ENCODE measurements at places on chromosomes 3 and 15.
A peak's percentile ranks its signal among the peaks of the same experiment; 100 is the strongest.

- no peak for DNase-seq
Observed at GRCh38 chr3:48966876-48967361, 23.1 kb upstream of the P4HTM start.

DNA sequence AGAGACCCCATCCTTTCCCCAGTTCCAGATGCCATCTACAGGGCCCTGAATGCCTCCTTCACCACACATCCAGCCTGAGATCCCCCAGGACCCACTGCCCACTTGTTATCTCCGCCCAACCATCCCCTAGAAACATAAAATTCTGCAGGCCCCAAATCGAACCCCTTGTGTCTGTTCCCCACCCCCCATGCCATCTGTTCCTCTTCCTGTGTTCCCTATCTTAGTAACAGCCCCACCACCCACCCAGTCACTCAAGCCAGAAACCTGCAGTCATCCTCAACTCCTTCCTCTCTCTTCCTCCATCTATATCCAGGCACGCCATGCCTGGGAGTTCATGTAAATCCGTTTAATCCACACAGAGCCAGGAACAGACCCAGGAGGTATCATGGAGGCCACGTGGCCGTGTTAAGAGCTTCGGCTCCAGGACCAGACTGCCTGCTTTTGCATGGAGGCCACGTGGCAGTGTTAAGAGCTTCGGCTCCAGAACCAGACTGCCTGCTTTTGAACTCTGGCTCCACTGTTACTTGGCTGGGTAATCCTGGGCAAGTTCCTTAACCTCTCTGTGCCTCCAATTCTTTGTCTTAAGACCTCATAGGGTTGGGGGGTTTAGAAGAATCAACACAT, 4.8 kb downstream of the CSRNP1 start:
- DNase-seq = peak; percentile 63

DNA sequence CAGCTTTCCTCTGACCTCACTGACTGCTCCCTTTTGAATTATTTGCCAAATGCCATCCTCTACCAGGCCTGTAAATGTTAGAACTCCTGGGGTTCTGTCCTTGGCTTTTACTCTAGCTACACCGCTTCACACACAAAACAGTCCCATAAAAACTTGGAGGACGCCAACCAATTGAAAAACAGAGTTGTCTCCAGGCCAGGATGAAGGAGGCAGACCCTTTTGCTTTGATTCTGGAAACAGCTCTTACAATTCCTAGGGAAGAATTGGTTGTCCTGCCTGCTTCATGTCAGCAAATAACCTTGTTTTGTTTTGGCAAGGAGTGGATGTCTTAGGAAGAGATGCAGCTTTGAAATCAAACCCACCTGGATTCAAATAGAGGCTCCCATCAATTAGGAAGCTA, 375.5 kb downstream of the UNC13C start:
- no peak for DNase-seq

GRCh38 chr3:71010726-71011455, 572.6 kb downstream of the FOXP1 start:
- no peak for DNase-seq

GRCh38 chr3:144548346-144548745, 576.7 kb downstream of the DIPK2A start:
- no peak for DNase-seq

GRCh38 chr3:134474956-134475355, 10.8 kb downstream of the ANAPC13 start:
- no peak for DNase-seq

DNA sequence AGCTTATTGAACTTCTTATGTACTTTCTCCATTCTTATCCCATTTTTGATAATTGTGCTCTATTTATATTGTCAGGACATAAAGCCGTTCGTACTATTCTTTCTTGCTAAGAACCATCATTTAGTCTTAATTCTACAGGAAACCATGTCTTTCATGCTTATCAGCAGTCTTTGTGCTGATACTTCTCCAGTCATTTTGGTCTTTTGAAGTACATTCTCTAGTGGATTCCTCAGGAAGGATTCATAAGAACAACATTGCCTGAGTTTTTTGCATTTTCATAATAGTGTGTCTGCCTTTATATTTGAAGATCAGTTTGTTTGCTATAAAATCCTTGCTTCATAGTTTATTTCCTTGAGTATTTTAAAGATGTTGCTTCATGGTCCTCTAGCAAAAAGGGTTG, 126.6 kb upstream of the NEO1 start:
- DNase-seq = no peak

DNA sequence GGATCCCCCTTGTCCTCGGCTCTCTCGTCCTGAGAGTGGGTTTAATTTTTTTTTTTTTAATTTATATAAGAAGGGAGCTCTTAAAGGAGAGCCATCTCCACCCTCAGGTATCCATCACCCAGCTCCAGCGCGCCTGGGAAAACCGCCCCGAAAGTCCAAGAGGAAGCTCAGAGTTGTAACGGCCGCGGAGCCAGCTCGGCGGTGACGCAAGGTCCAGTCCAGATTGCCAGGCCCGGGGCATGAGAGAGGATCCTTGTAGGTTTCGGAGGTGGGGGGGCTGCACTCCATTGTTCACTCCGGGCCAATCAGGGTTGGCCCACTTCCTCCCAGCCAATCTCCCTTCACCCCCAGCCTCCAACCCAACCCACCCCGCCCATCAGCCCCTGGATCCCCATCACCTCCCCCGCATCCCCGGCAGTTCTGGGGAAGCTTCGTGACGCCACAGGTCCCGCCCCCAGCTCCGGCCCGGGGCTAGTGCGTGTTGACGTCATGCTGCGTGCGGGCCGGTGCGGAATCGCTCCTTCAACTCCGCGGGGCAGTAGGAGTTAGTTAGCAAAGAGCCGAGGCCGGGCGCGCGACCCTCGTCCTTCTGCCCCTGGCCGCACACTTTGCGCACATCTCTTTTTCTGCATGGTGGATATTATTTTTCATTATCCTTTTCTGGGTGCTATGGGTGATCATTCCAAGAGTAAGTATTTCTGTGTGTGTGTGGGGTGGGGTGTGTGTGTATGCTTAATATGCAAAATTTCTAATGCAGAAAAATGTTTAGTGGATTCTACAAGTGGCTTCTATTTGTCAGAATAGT, at the start of gene ISL2:
Gene ISL2, plus strand, starts transcription at position 520 of the 805 bp plus-strand sequence. Its CDS starts 111 bp downstream, at position 631.
- peak; percentile 61 for DNase-seq

DNA sequence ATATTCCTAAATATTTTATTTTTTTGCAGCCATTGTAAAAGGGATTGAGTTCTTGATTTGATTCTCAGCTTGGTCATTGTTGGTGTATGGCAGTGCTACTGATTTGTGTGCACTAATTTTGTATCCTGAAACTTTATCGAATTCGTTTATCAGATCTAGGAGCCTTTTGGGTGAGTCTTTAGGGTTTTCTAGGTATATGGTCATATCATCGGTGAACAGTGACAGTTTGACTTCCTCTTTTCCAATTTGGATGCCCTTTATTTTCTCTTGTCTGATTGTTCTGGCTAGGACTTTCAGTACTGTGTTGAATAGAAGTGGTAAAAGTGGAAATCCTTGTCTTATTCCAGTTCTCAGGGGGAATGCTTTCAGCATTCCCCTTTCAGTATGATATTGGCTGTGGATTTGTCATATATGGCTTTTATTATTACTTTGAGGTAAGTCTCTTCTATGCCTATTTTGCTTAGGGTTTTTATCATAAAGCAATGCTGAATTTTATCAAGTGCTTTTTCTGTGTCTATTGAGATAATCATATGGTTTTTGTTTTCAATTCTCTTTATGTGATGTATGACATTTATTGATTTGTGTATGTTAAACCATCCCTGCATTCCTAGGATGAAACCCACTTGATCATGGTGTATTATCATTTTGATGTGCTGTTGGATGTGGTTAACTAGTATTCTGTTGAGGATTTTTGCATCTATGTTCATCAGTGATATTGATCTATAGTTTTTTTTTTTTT, 11.4 kb upstream of the SLC9A9 start:
- no peak for DNase-seq

DNA sequence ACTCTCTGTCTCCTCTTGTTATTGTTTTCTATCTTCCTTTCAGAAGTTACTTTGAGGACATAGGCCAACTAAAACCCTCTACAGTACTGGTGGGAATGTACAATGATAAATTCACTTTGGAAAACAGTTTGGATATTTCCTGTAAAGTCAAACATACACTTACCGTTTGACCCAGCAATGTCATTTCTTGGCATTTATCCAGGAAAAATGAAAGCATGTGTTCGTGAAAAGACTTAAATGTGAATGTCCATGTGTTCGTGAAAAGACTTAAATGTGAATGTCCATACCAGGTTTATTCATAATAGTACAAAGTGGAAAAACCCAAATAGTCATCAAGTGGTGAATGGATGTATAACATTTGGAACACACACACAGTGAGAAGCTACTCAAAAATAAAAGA, 361.5 kb upstream of the DPH6 start:
- no peak for DNase-seq

DNA sequence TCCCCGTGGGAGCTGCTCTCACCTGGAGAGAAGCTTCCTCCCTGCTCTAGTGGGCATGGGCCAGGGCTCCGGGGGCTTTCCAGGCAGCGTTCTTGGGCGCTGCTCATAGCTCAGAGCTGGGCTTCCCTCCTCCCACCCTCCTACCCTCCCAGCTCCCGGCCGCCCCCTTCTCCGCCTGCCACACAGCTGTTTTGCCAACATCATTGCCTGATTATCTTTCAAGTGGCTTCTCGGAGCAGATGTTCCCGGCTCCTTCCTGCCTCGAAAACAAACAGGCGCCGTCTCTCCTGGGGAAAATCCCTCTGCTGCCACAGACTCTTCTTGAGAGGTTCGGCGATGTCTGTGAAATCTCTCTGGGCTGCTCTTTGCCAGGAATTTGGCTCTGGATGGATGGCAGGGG, 195.6 kb downstream of the RPLP1 start:
- DNase-seq = no peak

DNA sequence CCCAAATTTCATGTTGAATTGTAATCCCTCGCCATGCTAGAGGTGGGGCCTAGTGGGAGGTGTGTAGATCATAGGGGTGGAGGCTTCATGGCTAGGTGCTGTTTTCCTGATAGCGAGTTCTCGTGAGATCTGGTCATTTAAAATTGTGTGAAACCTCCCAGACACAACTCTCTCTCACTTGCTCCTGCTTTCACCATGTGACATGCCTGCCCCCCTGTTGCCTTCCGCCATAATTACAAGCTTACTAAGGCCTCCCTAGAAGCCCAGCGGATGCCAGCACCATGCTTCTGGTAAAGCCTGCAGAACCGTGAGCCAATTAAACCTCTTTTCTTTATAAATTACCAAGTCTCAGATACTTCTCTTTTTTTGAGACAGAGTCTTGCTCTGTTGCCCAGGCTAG, 36.0 kb downstream of the CCDC54 start:
- DNase-seq = peak; percentile 39

DNA sequence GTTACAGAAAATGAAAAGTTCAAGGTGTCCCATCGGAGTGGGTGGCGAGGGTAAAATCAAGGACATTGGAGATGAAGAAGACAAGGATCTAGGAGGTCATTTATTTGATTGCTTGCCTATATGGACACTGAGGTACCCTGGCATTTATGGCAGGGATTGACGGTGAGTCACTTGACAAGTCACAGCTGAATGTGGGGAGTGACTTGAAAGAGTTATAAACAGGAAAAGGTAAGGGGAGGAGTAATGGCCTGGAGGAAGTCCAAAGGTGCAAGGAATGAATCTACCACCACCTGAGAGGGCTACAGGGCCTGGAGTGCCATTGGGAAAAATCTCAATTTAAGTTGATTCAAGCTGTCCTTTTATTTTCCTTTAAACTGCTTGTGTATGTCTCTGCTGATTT, 11.8 kb upstream of the SGO1 start:
- no peak for DNase-seq

- no peak for DNase-seq
Observed at GRCh38 chr3:122067588-122068240, 12.6 kb downstream of the CD86 start.

DNA sequence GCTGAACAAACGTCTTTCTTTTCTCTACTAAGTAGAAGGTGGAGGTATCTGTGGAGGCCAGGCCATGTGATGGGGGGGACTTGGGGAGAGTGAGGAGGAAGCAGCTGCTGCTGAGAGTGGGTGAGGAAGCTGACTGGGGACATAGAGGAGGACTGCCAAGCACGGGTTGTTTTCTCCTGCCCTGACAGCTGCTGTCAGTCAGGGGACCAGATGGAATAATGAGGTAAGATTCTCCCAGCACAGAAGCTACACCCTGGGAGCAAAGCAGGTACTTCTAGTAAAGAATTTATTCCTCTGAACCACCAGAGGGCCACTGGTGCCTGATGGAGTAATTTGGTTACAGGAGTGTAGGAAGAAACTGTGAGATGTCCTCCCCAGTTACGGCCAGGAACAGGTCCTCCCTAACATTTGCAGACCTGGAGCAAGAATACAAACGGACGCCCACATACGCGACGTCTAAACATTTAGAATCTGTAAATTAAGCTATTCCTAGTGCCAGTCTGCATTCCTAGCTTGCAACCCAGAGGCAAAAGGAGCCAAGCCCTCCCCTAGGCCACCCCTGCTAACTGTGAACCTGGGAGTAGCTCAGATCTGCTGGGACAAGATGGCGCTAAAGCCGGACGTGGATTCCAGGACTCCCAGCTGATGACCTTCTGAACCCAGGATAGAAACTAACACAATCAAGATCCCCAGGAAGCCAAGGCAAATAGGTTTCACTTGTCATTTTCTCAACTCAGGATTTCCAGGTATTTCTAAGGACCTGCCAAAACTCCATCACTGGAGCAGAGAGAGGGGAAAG, 14.8 kb downstream of the CRYGS start:
- DNase-seq = no peak

- DNase-seq = peak; percentile 55
Observed at GRCh38 chr3:66989860-66990696, 8.0 kb upstream of the KBTBD8 start.

GRCh38 chr3:160826408-160826807, 70.4 kb downstream of the PPM1L start:
- DNase-seq = no peak

GRCh38 chr15:39078026-39078425, 502.9 kb upstream of the THBS1 start:
- DNase-seq = no peak

- no peak for DNase-seq
Observed at GRCh38 chr3:90018779-90019178, 911.4 kb downstream of the EPHA3 start.

DNA sequence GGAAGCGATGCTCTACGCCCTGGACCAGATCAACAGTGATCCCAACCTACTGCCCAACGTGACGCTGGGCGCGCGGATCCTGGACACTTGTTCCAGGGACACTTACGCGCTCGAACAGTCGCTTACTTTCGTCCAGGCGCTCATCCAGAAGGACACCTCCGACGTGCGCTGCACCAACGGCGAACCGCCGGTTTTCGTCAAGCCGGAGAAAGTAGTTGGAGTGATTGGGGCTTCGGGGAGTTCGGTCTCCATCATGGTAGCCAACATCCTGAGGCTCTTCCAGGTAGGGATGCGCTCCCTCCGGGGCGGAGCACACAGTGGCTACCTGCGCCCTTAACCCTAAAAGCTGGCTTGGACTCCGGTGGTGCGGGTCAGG, 698 bp downstream of the GRM7 start:
- no peak for DNase-seq

DNA sequence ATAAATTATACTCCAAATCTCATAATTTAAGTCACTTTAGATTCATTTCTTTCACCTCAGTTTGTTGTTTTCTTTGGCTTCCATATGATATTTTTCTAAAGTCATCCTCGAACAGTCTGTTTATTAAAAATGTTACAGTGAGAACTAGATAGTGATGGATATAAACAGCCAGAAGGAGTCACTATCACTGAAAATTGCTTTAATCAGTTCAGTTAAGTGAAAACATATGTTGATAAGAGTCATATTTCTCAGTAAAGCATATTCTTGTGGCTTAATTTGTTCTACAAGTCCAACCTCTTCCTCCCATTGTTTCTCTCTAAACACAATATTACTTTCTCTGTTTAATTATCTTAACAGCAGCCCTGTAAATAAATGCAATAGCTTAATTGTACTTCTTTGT, 427.5 kb upstream of the ALCAM start:
- no peak for DNase-seq

GRCh38 chr15:67248011-67248505, 6.4 kb downstream of the AAGAB start:
- no peak for DNase-seq
